ENCODE measurements at places on chromosomes 2 and 18.
A peak's percentile ranks its signal among the peaks of the same experiment; 100 is the strongest.

GRCh38 chr18:48137374-48138081, 207.1 kb upstream of the SMAD2 start:
- no peak for DNase-seq

- DNase-seq, result peak; percentile 20
Measured at GRCh38 chr18:13313006-13313686, 94.6 kb downstream of the LDLRAD4 start.

DNA sequence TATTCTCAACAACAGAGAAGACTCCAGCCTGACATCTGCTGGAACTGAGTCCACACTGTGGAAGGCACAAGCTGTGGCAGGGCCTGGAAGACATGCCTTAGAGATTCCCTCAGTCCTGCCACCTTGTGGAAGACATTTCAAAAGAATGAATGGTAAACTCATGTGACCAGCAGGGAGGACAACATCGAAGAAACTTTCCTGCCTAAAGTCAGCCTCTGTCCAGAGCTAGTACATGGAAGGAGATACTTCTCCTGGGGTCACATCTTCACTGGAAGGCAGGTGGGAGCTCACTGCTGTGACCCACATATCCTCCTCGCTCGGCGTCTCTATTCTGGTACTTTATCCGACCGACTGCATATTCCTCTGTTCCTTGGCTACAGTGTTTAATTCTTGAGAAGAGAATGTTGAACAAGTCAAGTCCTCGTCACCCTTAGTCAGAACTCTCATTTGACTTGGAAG, 59.5 kb downstream of the PUM2 start:
- DNase-seq, result no peak

- no peak for DNase-seq
Measured at GRCh38 chr2:169095621-169096105, 26.3 kb downstream of the DHRS9 start.

- no peak for DNase-seq
Measured at GRCh38 chr2:192901446-192901845, 706.7 kb upstream of the TMEFF2 start.

- DNase-seq, result no peak
Measured at GRCh38 chr18:46379323-46379950, 275.3 kb downstream of the HAUS1 start.

DNA sequence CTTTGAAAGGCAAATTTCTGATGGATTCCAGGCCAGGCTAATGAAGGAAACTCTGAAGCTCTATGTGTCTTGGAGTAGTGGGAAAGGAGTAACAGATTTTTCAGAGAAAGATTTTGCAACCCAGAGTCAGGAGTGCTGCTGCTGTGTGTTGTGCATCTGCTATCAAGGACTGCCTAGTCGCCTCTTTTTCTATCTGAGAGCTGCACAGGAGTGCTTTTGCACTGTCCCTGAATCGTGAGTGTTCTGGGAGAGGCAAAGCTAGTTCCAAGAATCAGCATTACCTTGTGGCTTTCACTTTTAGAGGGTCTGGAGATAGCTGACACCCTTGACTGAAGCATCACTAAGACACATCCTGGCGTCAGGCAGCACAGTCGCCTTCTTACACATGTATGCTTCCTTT, 336.4 kb downstream of the PARD3B start:
- no peak for DNase-seq

GRCh38 chr2:48993576-48993975, 160.7 kb downstream of the FSHR start:
- no peak for DNase-seq

DNA sequence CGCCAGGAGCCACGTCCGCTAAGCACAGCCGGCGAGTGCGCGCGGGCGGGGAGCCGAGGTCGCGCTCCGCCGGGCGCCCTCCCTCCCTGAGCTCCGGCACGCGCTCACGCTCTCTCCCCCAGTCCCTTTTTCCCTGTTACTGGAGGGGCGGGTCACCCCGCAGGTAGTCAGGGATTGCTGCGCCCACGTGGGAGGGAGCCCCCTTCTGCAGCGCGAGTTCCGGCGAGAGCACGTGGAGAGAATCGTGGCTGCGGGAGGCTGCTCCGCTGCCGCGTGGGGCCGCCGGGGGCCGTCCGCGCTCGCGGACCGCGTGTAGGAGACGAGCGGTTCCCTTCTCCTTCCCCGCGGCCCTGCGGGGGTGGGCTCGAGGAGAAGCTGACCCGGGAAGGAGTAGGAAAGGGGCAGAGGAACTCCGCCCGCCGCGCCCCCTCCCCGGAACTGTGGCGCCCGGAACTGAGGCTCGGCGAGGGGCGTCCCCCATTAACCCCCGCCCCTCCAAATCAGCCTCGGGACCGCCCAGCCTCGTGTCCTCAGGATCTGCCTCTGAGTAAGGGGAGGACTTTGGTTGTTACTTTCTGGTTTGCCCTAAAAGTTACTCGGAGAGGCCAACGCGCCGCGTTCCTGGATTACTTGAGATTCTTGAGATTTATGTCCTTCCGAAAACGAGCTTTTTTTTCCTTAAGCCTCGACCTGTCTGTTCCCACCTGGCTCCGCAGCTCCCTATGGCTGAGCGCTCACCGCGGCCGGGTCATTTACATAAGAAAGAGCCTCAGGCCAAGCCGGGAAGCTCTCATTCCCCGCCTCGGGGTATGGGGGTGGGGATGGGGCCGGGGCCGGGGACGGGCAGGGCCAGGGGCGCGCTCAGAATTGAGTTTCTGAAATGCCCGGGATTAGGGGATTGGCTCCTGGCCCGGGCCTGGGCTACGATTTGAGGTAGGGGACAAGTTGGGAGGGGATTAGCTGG, 1.1 kb downstream of the HK2 start:
- peak; percentile 78 for DNase-seq

DNA sequence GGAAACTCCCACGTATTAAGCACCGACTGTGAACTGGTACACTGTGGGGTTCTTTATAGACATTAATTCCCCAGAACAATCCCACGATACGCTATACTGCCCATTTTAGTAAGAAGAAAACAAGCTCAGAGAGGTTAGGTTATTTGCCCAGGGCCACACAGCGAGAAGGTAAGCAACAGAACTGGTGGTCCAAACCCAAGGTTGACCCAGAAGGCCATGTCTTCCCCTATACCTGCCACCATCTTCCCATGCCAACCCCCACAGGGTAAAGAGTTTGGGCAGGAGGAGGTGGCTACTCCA, 69.9 kb downstream of the MARCO start:
- DNase-seq, result no peak

DNA sequence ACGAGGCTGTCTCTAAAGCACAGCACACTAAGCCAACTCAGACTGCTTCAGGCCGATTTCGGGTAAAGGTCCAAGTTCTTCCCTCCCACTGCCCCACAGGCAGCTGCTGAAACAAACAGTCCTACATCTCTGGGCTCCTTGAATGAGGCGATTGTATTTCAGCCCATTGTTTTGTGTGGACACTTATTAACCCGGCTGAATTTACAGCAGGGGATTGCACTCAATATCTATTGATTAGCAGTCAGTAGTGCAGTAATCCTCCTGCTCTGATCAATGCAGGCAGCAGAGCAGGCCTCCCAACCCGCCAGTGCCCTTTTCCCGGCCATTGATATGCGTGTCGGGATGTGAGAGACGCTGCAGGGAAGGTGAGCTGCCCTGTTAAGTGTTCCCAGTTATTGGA, 330.1 kb downstream of the CMPK2 start:
- DNase-seq, result no peak

DNA sequence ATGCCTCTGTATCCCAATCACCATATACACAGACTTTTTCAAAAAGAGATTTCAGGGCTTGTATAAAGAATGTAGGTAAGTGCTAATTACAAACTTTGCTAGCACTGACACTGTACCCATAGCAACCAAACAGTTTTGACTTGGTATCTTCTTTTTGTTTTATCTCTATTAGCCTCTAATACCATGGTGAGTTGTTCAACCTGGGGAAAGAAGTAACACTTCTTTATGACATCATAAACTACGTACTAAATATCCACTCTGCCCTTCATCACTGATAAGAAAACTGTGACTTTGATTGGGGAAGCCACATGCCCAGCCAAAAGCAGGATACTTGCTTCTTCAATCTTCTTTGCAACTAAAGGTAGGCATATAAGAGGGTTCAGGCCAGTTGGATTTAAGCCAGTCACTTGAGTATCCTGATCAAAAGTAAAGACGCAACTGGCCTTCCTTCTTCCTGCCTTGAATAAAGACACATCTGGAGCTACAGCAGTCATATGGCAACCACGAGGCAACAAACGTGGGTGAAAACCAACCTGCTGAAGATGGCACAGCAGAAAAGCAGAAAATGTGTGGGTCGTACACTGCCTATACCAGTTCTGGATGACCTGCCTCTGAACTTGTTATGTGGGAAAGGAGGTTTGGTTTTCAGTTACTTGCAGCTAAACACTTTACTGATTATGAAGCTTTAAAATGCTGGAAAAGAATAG, 16.4 kb downstream of the THADA start:
- no peak for DNase-seq

GRCh38 chr2:80019571-80020460, 284.7 kb downstream of the LRRTM1 start:
- DNase-seq, result no peak

DNA sequence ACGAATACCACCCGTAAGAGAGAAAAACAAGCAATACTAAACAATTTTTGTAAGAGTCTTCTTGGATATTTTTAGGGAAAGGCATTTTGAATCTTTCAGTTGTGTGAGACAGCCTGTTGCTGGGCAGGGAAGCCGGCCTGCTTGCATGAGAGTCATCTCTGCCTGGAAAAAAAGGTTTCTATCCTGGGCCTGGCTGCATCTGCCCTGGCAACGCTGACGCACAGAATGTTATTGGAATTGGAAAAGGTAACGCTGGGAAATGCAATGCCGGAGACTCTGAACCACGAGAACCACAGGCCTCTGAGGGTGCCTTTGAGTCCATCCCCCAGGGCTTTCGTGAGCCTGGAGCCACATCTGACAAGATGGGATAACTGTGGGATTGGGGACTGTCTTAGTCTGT, 17.9 kb upstream of the NPAS2 start:
- DNase-seq, result peak; percentile 59

- no peak for DNase-seq
Measured at GRCh38 chr18:79545736-79546171, 133.8 kb upstream of the CTDP1 start.

GRCh38 chr2:237568121-237568660, 1.8 kb downstream of the PRLH start:
- DNase-seq, result no peak

DNA sequence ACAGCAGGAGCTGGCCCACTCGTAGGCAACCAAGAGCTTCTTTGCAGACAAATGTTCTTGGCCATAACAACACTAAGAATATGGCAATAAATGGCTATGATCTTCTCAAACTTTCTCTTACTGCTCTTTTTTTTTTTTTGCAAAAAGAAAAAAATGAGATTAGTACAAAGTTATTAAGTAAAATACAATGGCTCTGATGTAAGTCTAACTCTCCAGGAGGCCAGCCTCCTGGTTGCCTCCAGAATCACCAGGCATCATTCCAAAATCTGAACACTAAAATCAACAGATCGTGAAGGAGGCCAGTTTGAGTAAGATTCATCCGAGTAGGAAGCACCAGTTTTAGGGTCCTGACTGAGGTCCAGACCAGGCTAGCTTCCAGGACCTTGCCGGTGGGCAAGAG, 20.8 kb upstream of the FIGN start:
- DNase-seq, result no peak

GRCh38 chr2:32715391-32715841, 87.6 kb downstream of the TTC27 start:
- DNase-seq, result no peak

DNA sequence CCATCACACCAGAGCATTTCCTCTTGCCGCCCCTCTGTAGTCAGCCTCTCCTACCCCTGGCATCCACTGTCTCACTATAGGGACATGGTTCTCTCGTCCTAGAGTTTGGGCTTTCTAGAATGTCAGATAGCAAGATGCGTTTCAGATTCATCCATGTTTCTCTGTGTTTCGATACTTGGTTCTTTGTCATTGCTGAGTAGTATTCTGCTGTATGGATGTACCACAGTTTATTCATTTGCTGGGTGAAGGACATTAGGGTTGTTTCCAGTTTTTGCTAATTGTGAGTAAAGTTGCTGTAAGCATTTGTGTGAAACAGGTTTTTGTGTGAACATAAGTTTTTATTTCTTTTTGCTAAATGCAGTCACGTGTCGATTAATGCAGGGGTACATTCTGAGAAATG, 3.8 kb downstream of the ZNF532 start:
- DNase-seq, result no peak

DNA sequence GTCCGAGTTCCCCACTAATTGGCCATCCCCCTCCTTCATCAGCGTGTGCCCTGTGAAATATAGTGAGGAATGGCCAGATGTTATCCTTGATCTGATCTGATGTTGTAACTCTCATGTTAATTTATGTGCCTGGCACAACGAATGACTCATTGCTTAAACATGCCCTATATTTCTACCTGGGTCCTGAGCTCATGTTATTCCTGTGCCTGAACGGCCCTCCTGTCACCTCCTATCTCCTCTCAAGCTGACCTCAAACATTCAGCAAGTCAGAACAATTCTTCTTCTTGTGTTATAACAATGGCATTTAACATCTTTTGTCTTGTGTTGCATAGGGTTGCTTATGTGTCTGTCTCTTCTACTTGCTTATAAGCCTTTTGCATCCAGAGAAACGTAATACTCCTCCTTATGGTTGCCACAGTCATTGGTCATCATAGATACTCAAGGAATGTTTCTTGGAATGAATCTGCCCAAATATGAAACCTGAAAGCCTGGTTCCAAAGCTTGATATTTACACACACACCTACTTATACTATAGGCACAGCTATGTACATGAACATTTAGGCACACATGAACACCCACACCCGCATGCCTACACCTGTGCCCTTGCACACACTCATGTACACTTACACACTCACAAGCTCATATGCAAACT, 80.2 kb upstream of the PHLPP1 start:
- no peak for DNase-seq

- DNase-seq, result no peak
Measured at GRCh38 chr18:65206551-65207260, 544.1 kb upstream of the CDH7 start.

DNA sequence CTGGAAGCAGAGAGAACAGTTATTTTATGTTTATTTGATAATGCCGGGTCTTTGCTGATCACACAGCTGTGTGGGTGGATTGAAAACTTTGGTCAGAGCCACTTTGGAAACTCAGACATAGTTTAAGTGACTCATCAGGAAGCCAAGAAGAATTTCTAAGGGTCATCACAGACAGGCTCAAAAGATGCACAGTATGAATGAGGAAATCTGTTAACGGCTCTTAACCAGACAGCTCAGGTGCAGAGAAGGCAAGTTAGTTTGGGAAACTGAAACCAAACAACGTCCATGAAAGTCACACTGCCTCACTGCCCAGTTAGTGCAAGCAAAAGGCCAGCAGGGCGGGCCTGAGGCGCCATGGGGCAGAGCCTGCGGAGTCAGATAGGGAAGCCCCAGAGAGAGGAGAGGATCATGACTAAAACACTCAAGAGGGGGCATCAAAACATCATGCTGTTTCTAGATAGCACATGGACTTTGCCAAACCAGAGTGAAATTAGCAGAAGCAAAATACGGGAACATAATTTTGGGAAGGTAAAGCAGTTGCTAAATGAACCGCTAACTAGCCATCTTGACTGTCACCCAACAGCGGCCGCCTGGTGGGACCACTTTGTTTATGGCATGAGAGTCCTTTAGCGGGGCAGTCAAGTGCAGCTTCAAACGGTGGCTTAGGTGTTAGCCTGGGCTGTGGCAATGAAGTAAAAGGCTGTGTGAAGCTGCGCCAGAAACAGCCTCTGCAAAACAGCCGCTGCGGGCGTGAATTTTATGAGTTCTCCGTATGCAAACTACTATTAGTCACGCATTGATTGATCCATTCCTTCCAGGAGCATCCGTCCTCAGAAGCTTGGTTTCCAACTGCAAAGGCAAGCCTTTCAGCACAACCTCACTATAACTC, 101.2 kb downstream of the KCTD18 start:
- DNase-seq, result no peak

- no peak for DNase-seq
Measured at GRCh38 chr2:110818767-110819481, 86.6 kb downstream of the ACOXL start.

GRCh38 chr2:11996618-11997017, 250.2 kb downstream of the LPIN1 start:
- no peak for DNase-seq

Data from right forelimb (tissue), 1 donor.